ENCODE measurements at places on chromosomes 4 and X.

GRCh38 chrX:148412006-148412405, 88.4 kb upstream of the AFF2 start:
- DNase-seq = no peak

GRCh38 chrX:5180135-5180741, 1048.4 kb downstream of the NLGN4X start:
- DNase-seq = no peak

DNA sequence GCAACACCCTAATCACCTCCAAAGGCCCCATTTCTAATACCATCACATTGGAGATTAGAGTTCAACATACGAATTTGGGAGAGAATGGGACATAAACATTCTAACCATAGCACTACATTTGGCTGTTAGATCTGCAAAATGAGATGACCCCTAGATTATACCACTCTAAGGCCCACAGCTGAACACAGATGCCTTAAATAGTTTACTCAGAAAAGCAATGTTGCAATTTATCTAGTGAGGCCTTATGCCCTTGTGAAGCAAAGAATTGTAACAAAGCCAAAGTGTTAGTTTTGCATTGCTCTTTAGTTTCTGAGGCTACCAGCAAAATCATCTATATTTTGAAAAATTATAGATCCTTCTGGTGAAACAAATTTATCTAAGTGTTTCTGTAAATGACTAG, 31.6 kb upstream of the ARHGEF6 start:
- DNase-seq = no peak

DNA sequence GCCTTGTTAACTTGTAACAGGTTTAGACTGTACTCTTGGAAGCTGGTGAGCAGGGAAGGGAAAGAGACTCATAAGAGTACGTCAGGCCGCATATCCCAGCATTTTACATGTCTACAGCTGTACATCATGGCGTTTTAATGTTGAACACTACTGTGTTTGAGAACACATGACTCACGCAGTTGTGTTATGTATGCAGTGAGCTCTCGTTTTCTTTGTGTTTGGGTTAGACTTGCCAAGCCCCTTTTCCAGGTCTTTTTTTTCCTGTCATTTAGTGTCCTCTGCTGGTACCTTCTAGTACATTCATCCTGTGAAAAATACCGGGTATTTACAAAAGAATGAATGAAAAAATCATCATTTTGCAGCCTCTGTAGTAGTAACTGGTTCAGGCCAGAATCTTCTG, 35.3 kb downstream of the SMS start:
- DNase-seq = no peak

DNA sequence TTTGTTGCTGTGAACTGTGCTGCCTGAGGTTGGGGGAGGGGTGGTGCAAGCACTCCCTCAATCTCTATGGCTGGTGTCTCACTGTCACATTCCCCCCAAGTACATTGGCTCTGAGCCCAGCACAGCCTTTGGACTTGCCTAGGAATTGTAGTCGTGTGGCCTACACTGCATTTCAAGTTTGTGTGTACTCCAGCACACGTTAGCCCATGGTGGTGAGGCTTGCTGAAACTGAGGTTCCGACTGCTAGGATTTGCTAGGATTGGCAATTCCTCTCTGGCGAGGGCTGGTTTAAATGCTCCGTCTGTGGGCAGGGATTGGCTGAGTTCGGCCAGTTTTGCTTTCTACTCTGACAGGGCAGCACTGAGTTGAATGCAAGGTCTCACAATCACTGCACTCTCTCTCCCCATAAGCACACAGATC, 121.7 kb upstream of the CXXC4 start:
- no peak for DNase-seq

DNA sequence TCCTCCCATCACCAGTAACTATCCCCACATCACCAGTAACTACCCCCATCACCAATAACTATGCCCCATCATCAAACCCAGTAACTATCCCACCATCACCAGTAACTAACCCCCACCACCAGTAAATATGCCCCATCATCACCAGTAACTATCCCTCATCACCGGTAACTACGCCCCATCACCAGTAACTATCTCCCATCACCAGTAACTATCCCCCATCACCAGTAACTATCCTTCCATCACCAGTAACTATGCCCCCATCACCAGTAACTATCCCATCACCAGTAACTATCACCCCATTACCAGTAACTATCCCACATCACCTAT, 2.9 kb downstream of the ASMTL start:
- DNase-seq = no peak

DNA sequence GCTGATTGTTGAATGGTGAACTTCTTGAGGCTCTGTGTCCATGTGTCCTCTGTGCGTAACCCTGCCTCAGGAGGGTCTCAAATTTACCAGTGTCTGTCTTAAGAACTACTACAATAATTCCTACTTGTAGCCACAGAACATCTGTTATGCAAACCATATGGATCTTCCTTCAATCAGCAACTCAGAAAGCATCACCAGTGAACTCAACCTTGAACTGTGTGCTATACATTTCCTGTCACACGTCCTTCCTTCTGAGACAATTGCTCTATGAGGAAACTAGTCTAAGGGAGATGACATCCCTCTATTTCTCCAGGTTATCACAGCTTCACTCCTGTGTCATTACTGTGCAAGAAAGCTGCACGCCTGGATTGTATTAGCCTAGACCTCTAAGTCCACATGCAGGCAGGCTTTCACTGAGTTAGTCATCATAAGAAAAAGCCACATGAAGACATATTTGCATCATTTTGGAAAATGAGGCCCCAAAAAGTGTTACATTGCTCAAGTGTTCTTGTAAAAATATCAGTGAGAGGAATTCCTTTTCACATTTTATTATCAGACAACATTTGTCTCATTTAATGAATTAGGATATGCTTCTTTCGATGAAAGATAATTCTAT, 157.8 kb downstream of the AFF2 start:
- no peak for DNase-seq

- DNase-seq = no peak
Measured at GRCh38 chr4:70915036-70915815, 13.1 kb downstream of the MOB1B start.

DNA sequence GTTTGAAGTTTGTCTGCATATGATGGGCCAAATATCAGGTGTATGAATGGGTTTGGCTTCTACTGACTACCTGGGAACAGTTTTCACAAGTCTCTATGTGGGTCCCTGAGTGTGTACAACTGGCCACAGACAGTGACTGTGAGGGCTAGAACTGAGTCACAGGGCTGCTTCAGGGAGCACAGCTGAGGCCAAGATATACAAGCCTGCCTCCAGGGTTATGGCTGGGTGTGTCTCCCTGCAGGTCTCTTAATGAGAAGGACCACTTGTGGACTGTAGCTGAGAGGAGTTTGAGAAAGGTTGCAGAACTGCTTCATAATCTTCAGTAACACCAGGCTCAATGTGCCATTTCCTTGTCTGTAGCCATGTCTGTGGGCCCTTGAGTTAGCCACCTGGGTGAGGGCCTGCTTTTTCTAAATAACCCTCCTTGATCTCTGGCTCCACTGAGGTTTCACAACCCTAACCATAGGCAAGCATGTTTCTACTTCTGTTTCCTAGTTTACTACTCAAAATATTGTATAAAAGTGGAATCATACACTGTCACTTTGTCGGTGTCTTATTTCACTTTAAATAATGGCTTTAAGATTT, 81.3 kb downstream of the ZNF732 start:
- no peak for DNase-seq

- DNase-seq = no peak
Measured at GRCh38 chrX:129779747-129780146, at the start of gene SASH3. SASH3 (plus strand) TSS chrX:129779949; CDS start chrX:129780098, 149 bp downstream.

DNA sequence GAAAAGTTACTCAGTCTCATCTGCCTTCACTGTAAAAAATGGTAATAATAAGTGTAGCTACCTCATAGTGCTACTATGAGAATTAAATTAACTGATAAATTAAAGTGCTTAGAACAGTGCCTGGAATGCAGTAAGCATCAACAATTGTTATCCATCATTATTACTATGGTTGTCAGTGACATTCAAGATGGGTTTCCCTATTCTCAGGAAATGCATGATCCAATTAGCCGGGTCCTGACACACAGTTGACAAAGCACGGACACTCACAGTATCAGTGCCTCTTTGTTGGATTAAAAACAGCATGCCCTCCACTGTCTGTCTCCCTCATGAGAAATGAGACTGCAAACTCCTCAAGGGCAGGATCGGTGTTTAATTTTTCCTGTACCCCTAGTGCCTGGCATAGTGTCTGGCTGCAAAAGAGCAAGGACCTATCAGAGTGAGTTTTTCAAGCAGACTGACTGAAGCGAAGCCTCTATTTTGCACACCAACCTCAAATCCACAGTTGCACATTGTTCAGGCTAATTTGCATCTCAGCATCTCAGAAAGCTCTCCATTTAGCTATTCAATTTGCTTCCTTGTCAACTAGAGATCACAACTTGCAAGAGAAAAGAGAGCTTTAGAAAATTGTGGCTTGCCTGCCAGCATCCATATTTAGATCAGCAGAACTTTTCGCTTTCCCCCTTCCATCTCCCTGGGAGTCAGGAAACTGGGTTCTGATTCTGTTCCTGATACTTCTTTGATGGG, 122.9 kb downstream of the LDB2 start:
- no peak for DNase-seq

Measured in stimulated activated CD4-positive, alpha-beta T cell treated with anti-CD3 and anti-CD28 coated beads, Interleukin-1b, Interleukin-23, amount 100 ng/mL, for 24 hours (primary cell).